ENCODE measurements at places on chromosomes 16 and 17.

GRCh38 chr17:11097121-11097520 is 143.9 kb upstream of the SHISA6 start:
- no peak for DNase-seq

DNA sequence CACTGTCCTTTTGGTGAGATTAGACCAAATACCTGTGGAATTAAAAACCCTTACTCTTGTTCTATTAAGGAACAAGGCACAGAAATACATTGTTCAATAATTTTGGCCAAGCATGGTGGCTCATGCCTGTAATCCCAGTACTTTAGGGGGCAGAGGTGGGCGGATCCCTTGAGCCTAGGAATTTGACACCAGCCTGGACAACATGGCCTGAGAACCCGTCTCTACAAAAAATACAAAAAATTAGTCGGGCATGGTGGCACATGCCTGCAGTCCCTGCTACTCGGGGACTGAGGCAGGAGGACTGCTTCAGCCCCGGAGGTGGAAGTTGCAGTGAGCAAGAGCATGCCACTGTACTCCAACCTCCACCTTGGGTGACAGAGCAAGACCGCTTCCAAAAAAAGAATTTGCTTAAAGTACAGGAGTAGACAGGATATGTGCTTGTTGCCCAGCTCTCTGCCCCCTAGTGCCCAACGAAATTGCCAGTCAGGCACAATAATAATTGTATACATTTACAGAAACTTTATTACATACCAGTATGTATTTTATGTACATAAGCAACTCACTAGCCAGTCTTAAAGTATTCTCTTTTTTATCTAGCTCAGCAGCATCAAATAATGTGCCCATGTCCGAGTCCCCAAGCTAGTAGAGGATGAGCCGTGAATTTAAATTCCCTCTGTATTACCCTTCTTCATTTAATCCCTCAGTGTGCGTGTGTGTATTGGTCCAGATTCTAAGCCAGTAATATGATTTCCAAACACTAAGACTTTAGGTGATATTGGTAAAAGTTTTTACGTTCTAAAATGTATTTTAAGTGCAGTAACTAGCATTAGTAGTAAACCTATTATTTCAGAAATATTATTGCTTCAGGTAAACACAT is 1.4 kb downstream of the THUMPD1 start:
- DNase-seq, result peak; percentile 1

DNA sequence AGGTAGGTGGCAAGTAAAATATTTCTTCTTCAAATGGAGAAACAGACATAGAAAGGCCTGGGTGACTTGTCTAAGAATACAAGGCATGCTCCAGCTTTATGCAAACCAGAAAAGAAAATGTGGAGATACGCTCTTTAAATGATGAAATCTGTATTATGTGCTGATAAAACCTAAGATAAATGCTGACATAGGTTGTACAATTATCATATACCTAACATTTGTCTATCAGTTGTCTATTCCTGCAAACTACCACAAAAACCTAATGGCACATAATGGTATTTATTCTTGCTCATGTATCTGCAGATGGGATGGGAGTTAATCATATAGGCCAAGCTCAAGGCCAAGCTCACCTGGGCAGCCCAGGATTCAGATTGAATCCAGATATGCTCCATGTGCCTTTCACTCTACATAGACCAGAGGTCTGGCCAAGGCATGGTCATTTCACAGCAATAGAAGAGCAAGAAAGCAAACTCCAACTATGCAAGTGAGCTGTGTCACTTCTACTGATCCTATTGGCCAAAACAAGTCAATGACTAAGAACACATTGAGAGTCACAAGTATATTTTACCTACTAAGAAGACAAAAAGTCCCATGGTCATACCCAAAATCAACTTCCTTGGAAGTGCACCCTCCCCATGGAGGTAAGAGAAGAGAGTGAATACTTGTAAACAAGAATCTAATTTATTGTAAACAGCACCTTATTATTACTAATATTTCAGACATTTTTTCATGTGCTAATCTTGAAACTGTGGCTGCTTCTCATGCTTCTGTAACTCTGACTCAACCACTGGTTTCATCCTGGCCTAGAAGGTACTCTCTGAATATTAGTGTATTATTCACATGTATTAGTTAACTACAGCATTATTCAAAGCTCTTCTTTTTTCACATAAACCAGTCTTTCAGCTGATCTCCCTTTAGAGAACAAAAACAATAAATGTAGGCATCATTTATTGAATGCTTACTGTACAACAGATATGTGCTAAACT is 270.7 kb upstream of the SOX9 start:
- DNase-seq, result peak; percentile 29

DNA sequence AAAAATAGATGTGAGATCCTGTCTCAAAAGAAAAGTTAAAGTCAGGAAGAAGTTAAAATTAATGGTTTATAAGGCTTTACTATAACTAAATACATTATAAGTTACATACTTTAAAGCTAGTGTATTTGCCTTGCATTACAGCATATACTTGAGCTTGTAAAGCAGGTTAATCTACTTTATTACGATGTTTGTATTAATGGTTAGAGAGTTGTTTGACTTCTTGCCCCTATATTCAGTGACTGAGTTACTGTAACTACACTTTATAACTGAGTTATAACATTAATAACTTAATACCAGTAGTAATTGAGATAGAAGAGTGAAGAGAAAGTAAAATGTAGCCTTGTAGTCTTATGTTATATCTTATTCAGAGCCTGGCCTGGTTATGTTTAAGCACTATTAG is 22.9 kb downstream of the CLTC start:
- DNase-seq, result no peak

DNA sequence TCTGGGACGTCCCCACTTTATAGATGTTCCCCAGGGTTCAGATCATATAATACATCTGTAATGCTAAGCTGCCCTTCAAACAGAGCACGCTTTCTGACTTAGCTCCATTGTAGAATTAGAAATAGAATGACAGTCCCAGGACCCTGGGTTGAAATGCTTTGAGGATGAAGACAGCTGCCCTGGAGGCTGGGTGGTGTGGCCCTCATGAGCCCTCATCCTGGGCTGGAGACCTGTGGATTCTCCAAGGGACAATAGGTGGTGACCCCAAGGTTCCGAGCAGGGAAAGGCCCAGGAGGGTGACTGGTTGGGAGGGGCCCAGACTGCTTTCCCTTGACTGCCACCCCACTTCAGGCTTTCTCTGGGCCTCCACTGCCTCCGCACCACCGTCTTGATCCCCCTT is 59.0 kb downstream of the CRISPLD2 start:
- no peak for DNase-seq

DNA sequence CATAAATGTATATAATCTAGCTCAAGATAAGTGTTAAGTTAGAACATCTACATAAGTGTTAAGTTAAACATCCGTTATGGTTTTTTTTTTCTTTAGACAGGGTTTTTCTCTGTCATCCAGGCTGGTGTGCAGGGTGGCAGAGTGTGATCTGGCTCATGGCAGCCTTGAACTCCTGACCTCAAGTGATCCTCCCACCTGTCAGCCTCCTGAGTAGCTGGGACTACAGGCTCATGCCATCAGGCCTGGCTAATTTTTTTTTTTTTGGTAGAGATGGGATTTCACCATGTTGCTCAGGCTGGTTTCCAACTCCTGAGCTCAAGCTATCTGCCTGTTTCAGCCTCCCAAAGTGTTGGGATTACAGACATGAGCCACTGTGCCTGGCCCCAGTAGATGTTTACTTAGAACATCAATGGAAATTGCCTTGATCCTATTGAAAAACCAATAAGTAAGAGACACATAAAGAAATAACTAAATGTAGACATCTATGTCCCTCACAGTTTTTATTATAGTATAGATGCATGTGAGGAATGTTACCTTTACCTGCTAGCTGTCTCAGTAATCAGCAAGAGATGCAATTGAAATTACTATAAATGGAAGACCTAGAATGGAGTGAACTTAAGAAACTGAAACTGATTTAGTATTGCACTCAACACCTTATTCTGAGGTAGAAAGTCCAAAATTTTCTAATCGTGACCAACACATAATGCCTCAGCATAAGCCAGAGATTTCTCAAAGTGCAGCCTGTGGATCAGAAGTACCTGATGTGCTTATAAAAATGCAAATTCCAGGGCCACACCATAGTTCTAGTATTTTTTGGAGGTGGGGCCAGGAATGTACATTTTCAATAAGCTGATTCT is 5.5 kb upstream of the FAM20A start:
- no peak for DNase-seq

DNA sequence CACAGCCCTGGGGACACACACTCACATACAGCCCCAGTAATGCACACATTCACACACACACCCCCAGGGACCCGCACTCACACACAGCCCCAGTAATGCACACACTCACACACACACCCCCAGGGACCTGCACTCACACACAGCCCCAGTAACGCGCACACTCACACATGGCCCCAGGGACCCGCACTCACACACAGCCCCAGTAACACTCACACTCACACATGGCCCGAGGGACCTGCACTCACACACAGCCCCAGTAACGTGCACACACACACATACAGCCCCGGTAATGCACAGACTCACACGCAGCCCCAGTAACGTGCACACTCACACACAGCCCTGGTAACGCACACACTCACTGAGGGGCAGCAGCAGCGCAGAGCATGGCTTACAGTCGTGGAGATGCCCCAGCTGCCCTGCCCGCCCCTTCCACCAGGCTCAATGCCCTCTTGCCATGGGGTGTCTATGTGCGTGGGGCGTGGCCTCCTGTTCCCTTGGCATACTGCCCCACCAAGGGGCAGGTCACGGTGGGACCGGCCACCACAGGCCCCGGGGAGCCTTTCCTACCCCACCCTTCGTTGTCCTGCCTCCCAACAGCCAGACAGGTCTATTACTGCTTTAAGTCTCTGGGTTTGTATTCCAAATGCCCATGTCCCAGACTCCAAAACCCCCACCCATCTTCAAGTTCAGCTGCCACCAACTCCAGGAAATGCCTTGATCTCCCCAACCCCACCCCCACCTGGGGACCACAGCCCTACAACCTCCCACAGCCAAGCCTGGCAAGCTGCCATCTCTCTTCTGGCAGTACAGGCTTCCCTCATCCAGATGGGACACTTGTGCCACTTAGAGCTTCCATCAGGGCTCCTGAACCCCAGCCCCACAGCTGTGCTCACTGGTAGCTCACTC is 2.7 kb downstream of the CCDC102A start:
- DNase-seq, result no peak

- DNase-seq, result no peak
These were observed 238.1 kb downstream of the MAF start for GRCh38 chr16:79362300-79362970.

- no peak for DNase-seq
These were observed 1.9 kb downstream of the RILP start for GRCh38 chr17:1647802-1648171.

DNA sequence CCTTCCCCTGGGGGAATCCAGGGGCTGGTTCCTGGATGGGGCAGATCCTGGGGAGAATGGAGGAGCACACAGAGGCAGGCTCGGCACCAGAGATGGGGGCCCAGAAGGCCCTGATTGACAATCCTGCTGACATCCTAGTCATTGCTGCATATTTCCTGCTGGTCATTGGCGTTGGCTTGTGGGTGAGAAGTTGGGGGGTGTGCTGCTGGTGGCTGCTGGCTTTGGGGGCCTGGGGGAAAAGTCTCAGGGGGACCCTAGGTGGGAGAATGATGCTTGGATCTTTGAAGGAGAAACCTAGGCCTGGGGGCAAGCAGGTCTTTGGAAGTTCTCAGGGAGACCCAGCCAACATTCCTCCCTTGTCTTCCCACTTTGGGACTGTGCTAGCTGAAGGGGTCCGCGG is at the start of gene SLC5A2:
TSS of gene SLC5A2 (plus strand) at position 43 of the 400 bp plus-strand sequence. CDS start at position 57, 14 bp downstream.
- DNase-seq, result no peak

Data from amniotic epithelial cell (primary cell).